Spinal cord (tissue), 10 donors: ENCODE measurements at places on chromosomes 1 and 21.

GRCh38 chr1:208187499-208188041 is 56.6 kb downstream of the PLXNA2 start:
- no peak for DNase-seq

DNA sequence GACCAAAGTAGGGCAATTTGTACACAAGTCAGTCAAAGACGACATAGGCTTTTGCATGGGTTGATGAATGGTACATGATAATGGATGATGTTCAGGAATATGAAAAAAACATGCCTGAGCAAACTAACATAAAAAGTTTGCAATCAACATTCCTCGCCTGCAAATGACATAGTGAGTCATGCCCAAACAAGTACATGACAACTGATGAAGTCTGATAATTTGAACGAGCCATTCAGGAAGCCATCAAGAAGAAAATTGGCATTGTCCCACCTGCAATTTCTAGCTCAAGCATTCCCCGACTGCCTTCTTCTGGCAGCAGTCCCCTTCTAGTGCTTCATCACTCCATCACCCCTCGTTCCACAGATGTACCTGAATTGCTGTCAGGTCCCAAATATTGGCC is 118.4 kb upstream of the NR5A2 start:
- no peak for DNase-seq

- DNase-seq = no peak
Measured at GRCh38 chr1:45512641-45513054, 9.0 kb downstream of the PRDX1 start.

GRCh38 chr21:44639331-44639655 is 2.1 kb downstream of the KRTAP10-10 start:
- no peak for DNase-seq

GRCh38 chr1:217088011-217088410 is 364.8 kb upstream of the ESRRG start:
- no peak for DNase-seq

DNA sequence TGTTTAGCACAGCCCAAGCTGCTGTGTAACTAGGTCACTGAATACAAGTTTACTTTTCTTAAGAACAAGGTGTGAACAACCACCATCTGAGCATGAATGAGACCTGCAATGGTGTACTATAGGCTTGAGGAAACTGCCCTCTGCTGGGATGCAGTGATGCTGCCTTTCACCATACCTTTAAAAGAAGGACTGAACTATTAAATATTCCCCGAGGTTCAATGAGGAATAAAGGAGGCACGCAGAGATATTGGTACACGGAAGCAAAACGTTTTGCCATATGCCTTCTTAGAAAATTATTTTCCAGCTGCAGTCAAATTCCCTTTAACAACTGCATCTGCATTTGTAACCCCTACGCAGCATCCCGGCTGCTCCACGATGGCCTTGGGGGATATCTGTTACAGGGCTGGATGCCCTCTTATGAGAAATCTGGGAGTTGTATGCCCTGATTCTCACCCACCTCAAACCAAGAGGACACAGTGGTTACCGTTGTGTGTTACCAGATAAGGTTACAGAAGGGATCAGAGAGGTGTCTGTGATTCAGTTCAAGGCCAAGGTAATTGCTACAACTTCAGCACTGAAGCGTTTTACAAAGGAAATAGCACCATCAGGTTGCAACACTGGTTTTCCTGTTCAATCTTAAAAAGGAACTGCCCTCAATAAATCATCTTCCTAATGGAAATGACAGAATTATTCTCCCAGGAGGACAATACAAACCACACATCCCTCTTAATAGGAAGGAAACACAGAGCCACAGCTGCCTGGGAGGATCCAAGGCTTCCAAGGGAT is 470.5 kb downstream of the LTN1 start:
- DNase-seq = no peak

GRCh38 chr1:245091818-245092637 is 62.8 kb upstream of the KIF26B start:
- no peak for DNase-seq

GRCh38 chr21:33762803-33763581 is 120.7 kb downstream of the ITSN1 start:
- DNase-seq = no peak

DNA sequence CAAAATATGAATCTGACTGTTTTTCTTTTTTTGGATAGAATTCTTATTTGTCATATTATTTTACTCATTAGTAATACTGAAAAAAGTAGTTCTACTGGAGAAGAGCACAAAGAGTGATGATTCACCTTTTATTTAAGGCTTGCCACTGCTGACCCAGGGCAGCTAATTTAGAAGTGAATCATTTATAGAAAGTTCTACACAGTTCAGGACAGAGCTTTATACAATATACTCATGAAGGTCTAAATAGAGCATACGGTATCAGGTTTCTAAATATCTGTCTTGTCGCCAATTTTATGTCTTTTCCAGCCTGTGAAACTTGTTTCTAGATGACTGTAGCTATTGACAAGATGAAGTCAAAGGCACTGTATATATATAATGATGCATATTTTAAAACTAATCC is 25.0 kb downstream of the GIPC2 start:
- DNase-seq = no peak

GRCh38 chr1:3319874-3320245 is 134.6 kb upstream of the ARHGEF16 start:
- no peak for DNase-seq

DNA sequence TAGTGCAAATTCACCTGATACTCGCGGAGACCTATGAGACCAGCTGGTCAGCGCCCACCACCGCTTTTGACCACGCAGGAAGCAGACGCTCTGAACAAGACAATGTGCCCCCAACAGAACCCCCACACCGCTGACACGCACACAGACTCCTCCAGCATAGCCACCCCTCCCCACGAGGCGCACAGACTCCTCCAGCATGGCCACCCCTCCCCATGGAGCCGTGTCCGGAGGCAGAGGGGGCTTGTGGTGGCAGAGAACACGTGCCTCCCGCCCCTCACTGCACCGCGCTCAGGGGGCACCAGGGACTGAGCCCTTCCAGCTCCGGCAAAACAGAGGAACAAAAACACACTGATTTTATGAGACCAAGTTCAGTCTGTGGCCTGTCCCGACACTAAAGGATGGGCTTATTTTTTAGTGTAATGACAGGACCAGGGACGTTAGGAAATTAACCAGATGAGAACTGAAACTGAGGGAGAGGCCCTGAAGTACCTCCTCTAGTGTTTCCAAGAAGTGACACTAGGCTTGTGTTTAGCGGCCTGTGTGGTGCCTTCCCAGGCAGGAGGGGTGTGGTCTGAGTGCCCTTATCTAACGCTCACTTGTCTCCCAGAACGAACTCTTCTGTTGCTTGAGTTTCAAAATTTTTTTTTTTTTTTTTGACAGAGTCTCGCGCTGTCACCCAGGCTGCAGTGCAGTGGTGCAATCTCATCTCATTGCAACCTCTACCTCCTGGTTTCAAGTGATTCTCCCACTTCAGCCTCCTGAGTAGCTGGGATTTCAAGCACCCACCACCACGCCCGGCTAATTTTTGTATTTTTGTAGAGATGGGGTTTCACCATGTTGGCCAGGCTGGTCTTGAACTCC is 10.0 kb upstream of the AGPAT3 start:
- no peak for DNase-seq

GRCh38 chr1:91124989-91125417 is 103.2 kb upstream of the ZNF644 start:
- DNase-seq = peak; percentile 28

- DNase-seq = no peak
Measured at GRCh38 chr1:59487335-59488031, 190.6 kb downstream of the FGGY start.

DNA sequence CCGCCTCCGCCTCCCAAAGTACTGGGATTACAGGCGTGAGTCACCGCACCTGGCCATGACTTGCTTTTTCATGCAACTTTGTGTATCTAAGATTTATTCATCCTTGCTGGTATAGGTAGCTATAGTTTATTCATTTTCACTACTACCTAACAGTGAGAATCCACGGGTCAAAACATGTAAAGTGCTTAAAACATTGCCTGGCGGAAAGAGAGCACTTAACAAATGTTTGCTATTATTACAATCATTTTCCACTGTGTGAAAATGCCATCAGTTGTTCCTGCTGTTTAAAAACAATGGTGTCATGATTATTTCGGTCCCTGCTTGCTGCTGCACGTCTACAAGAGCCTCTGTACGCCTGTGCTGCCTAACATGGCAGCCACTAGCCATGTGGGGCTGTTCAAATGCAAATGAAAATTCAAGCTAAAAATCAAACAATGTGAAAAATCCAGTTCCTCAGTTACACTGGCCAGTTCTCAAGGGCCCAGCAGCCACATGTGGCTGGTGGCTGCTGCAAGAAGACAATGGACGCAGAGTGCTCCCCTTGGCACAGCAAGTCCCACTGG is 65.1 kb downstream of the CLSTN1 start:
- no peak for DNase-seq

DNA sequence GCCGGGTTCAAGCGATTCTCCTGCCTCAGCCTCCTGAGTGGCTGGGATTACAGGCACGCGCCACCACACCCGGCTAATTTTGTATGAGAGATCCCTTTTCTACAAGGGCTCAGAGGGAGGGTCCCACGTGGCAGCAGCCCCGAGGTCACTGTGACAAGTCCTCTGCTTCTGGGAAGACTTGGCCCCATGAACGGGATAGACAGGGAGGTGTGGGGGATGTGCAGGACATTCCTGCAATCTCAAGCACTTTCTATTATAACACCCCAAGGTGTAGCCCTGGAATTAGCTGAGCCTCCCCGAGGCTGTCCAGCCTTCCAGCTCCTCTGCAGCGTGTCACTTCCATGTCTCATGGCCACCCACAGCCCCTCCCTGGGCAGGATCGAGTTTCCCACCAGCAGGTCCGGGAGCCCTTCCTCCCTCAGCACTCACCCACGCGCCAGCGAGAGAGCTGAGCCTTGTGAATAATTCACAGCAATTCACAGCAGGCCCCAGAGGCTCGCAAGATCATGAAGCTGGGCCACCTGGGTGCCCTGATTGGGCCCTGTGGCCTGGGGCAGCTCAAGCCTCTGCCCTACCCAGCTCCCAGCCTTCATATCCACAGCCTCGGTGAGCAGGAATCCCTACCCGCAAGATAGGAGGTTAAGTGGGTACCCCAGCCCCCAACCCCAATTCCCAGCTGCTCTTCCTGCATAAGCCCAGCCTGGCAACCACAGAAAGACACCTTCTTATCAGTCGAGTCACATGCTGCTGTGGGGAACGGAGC is 22.8 kb upstream of the RNU1-4 start:
- DNase-seq = peak; percentile 19

GRCh38 chr1:20227704-20228103 is 41.4 kb upstream of the PLA2G2C start:
- DNase-seq = peak; percentile 36

- DNase-seq = no peak
Measured at GRCh38 chr1:10074059-10074851, 41.5 kb downstream of the UBE4B start.

- no peak for DNase-seq
Measured at GRCh38 chr1:33328817-33329216, 7.9 kb upstream of the A3GALT2 start.

GRCh38 chr1:153629971-153630370 is 1.7 kb downstream of the S100A1 start:
- DNase-seq = no peak

DNA sequence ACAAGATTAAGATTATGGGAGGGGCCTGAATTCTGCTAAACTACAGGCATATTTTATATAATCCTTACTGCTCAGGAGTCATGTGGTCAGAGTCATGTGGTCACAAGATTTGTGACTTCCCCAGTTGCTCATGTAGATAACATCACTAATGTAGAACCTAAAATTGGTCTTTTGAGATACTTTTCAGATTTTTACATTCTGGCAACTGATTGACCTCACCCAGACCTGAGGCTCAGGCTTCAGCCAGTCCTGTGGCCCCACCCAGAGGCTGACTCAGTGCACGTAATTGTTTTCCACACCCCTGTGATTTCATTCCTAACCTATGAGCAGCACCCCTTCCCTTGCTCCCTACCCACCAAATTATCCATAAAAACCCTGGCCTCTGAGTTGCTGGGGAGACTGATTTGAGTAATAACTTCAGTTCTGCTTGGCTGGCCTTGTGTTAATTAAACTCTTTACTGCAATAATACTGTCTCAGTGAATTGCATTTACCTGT is 41.7 kb upstream of the ZNF326 start:
- DNase-seq = no peak

DNA sequence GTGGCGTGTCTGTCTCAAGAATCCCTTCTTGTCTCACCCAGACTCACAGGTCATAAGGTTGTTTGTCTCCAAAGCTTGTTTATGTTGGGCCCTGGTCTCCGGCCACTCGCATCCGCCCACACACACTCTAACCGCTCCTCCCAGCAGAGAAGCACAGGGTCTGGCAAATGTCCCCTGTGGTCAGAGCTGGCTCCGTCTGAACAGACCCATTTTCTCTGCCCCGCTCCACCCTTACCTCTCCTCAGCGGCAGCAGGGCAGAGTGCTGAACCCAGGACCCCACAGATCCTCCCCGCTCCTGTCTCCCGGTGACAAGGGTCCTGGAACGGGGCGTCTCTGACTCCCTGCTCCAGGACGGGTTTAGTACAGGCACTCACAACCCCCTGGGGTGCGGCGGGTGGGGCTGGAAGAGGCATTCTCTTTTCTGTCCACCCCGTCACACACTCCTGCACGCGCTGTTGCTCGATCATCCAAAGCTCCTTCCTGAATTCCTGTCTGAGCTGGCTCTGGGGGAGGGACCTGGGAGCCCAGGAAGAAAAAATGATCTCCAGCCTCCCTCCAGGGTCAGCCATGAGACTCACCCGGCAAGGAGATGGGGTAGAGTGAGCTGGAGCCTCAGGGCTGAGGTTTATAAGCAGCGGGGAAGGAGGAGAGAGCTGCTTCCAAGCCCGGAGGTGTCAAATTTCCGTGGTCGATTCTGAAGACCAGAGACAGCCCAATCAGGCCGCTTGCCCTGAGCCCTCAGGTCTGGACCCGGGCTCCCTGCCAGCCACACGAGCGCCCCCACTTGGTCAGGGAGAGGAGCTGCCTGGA is at the start of gene S100A13:
Gene S100A13, minus strand, starts transcription at position 602 of the 811 bp plus-strand sequence. CDS start 1,033 bp downstream, outside the sequence.
- no peak for DNase-seq

- DNase-seq = no peak
Measured at GRCh38 chr1:243706563-243706962, 143.5 kb downstream of the AKT3 start.

DNA sequence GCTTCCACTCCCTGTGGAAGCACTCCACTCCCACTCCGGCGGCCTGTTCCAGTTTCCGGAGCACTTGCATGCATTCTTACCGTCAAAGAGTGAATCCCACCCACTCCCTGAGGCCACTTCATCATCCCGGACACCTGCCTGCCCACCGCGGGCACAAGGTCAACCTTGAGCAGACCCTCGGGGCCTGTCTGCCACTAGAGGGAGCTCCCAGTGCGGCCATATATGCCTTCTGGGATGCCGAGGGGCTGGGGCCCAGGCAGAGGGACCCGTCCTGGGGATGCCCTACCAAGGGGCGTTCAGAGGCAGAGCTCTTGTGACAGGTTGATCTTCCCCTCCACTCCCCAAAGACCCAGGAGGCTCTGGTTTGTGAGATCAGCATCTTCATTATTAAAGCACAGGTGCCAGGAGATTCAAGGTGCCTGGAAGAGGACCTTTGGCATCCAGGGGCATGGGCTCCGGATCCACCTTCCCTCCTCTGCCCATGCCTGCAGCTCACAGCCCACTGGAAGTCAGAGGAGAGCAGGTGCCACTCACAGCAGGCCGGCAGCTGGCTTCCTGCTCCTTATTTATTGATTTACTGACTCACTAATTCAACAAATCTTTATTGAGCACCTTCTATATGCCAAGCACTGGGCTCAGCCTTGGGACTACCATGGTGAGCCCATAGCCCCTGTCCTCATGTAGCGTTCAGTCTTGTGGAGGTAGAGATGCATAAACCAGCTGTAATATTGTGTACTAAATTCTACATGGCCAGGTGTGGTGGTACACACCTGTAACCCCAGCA is 47.3 kb downstream of the UBIAD1 start:
- no peak for DNase-seq
